ENCODE measurements at places on chromosomes 2 and 18.

DNA sequence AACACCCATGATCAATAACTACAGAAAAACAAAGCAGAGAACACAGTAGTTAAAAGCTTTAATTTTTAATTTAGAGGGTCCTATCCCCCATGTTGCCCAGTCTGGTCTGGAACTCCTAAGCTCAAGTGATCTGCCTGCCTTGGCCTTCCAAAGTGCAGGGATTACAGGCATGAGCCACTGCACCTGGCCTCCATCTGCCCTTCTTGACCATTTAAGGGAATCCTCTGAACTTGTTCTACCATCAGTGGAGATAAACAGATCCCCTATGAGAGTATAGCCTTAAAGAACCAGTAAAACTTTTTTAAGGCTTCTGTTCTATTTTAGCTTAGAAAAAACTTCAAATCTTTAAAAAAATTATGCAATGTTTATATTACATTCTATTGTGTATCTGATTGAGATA, 13.5 kb upstream of the ATP5MC3 start:
- no peak for DNase-seq

GRCh38 chr2:28976584-28976983, 4.5 kb upstream of the TOGARAM2 start:
- DNase-seq, result no peak

GRCh38 chr2:274503-274902, 9.8 kb downstream of the ACP1 start:
- DNase-seq, result no peak

DNA sequence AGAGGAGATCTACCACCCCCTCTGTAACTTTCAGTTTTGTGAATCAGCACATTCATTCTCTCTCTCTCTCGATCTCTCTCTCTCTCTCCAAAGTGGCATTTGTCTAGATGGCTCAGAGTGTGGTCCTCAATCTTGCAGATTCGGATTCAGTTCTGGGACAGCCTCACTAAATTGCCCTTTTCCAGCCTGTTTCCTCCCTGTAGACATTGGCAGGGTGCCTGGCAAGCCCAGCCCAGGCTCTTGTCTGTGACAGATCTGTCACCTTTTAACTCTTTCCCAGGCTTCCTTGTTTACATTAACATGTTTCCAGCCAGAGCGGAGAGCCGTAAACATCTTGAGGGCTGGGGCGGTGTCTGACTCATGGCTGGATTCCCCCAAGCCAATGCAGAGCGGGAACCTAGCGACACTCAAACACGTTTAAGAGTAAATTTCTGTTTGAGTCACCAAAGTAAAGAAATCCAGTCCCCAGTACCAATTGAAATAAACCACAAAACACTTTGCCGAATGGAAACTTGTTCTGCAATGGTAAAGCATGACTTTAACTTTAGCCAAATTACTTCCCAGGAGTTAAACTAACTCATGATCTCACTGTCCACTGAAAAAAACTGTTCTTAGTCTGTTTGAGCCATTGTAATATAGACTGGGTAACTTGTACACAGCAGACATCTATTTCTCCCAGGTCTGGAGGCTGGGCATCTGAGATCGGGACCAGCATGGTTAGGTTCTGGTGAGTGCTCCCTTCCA, 6.6 kb upstream of the CYP27C1 start:
- DNase-seq, result no peak

DNA sequence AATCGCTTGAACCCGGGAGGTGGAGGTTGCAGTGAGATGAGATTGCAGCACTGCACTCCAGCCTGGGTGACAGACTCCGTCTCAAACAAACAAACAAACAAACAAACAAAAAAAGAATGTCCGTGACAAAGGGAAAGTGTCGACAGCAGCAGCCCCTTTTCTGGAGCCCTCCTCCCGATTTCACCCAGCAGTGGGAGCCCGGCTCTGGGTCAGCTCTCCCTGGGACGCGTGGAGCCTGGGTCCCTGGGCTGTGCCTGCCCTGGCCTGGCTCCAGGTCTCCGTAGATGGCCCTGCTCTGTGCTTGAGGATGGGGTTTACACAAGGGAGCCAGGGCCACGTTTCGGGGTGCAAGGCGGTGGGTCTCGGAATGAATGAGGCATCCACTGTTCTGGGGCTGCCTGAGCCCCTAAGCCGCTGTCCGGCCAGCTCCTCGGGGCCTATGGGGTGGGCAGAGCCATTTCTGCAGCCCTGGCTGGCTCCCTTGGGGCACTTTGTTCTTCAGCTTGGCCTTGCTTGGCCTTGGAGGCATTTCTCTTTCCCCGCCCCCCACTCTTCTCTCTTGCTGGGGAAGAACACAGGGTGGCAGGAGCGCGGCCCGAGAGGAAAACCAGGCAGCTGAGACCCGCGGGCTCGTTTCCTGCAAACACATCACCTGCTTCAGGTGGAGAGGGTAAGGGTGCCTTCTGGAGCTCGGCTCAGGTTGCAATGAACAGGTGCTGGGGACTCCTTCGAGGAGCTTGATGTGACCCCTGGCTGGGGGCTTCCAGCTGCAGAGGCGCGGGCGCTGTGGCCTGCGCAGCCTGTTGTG, 29.1 kb downstream of the RTP5 start:
- no peak for DNase-seq

GRCh38 chr2:230657462-230657861, 55.2 kb upstream of the CAB39 start:
- DNase-seq, result no peak

DNA sequence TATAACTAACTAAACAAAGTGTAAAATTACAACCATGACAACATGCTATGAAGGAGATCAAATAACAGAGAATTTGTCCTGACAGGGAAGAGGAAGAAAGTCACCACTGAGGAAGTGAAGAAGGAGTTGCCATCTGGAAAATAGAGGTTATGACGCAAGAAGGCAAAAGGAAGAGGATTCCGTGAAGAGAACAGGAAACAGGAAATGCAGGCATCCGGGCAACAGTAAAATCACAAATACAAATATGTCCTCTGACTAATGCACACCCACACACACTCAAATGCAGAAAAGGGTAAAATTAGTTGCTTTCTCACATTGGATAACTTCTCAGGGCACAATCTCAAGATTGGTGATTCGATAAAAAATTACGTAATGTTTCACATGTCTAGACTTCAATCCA, 278.4 kb downstream of the TMX3 start:
- DNase-seq, result no peak

DNA sequence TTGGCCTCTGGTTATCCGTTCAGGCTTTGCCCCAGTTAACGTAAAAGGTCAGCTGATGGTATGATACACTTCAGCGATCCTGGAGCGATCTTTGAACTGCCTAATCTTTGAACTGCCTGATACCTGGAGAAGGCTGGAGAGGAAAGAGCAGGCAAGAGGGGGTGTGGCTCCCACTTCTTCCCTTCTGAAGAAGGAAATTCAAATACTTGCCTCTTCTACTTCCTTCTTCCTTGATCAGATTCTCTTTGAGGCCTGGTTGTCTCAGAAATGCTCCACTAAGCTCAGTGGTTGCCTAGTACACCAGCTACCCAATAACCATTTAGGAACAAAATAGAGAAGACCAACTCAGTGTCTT, 619 bp downstream of the GALM start:
- no peak for DNase-seq

DNA sequence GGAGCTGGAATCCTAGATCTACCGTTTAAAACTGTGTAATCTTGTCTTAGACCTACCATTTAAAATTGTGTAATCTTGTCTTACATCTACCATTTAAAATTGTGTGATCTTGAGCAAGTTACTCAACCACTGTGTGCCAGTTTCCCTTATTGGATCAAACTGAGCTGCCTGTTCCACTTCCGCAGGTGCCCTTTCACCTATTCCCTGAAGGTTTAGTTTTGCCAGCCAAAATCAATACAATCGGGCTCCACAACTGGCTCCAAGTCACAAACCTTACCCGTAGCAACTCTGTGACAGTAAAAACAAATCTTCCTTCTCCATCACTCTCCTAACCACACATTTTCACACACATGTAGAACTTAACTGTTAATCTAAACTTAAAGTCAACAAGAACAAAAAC, 20.1 kb downstream of the DOCK10 start:
- DNase-seq, result no peak

DNA sequence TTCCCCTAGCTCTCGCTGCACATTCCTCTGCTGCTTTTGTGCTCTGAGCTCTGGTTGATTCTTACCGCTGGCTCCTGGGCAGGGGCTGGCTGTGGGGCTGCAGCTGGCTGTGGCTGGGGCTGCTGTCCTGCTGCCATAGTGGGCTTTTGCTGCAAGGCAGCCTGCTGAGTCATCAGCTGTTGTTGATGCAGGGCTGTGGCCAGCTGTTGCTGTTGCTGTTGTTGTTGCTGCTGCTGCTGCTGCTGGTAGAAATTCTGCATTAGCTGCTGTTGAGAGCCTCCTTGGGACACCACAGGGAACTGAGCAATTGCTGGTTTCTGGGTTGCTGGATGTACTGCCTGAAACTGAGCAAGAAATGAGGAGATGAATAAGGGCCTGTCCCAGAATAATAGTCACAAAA, 77.2 kb upstream of the NFU1 start:
- DNase-seq, result peak; percentile 37

- no peak for DNase-seq
Measured at GRCh38 chr2:124983595-124983994, 958.5 kb downstream of the CNTNAP5 start.

DNA sequence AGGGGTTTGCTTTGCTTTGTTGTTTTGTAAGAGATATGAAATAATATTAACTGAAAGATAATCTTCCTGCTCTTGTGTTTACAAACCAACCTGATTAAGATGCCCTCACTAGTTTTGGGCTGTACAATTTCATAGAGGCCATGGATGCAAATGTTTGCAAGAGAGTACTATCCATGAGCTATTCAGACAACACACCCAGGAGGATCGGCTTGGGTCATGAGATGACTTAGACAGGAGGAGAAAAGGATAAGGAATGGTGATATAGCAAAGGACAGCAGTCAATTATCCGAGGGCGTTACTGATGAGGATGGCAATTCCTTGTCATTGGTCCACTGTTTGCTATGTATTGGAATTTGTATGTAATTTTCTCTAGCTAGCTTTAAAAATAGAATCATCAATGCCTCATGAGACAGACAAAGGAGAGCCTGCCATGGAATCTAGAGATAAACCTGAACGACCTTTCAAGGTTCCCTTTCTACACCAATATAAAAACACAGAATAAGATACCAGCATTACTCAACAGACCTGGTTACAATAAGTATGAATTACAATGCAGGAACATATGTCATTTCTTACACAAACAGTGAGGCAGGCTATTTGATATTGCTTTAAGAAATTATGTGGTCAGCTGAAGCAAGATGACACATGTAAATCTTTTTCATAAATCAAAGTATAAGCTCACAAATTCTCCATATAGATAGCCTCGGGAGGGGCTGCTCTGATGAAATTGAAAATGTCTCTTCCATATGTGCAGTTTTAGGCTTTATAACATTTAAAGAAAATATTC, 54.4 kb upstream of the SOS1 start:
- no peak for DNase-seq

DNA sequence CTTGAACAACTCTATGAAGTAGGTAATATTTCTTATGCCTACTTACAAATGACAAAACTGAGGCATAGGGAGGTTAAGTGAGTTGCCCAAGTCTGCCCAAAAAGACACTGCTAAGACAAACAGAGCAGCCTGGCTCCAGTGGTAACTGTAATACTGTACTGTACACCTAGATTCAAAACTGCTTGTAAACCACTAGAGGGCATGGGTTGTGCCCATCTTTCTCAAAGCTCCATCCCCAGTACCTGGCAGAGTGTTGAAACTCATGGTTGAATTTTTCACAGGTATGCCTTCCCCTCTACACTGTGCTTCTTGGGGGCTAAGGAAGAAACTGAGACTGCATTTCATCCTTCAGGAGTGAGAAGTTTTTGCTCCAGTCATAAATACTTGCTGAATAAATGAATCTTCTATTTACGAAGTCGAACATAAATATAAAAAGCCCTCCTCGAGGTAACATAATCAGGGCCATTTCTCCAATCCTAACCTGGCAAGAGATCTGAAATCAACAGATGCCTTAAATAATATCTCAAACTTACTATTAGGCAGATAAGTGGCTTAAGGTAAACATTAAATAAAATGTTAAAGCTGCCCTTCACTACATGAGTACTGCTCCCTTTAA, 2.0 kb downstream of the PPP4R1 start:
- DNase-seq, result no peak

DNA sequence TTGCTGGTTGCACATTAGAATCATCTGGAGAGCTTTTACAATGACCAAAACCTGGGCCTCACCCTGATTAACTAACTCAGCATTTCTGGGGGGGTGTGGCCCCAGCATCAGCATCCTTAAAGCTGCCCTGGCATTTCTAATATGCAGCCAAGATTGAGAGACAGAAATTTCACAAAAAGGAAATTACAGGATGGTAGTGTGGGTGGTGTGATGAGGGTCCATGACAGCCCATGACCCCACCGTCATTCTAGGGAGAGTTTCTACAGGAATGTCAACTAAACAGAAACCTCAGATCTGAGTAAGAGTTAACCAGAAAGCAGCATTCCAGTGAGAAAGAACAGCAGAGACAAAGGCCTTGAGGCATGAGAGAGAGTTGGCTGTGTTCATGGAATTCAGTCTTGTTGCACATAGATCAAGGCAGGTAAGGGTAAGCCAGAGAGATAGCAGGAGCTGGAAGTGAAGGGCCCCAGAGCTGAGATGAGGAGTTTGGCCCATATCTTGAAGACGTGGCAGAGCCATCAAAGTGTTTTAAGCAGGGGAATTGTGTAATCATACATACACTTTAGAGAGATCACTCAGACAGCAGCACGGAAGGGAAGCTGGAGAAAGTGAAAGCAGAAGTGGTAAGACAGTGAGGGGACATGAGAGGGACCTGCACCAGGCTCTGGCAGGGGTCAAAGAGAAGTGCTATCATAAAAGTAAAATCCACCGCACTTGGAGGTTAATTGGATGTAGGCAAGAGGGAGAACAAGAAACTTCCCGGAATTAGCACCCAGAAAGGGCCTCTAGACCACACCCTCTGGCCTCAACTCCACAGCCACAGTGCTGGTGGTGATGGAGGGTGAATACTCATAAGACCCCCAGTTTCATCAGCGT, 7.8 kb upstream of the TRABD2A start:
- DNase-seq, result no peak

DNA sequence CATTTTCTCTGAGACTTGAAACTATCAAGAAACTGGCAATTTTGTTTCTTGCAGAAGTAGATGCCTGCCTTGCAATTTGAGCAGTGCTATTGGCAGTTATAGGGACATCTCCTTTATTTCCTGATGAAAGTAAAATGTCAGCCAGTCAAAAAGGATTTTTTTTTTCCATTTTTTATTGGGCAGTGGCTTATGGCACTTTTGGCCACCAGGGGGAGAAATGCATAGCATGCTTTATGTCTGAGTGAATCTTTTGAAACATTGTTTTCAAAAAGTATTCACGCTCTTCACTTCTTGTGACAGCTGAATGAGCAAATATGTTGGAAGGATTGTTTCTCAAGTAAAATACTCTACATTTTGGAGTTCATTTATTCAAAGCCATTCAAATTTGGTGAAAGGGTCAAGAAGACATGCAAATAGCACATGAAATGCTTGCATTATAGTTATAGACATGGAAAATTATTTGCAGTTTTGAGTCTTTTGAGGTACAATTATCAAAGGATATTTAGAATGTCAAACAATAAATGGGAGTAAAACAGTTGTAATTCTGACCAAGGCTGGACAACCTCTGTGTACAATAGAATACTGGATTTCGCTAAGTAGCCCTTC, 491.0 kb downstream of the CDH2 start:
- DNase-seq, result no peak
